ENCODE measurements at places on chromosomes 5 and 9. TPM values are rescaled to one million over a fixed set of nuclear protein-coding genes. Genes with fewer than 3 reads are reported as not detected.
A peak's percentile ranks its signal among the peaks of the same experiment; 100 is the strongest.

- no peak overlapping the region for H3K27ac ChIP-seq
- H3K4me3 ChIP-seq: no peak overlapping the region
- H3K36me3 ChIP-seq: peaks cover 4% of the 10 kb centered on the region
- no peaks in the 10 kb centered on the region for H3K4me1 ChIP-seq
- no peak for DNase-seq
- H3K27me3 ChIP-seq: no peaks in the 10 kb centered on the region
Measured at GRCh38 chr9:5817862-5818261, 15.1 kb downstream of the ERMP1 start.

DNA sequence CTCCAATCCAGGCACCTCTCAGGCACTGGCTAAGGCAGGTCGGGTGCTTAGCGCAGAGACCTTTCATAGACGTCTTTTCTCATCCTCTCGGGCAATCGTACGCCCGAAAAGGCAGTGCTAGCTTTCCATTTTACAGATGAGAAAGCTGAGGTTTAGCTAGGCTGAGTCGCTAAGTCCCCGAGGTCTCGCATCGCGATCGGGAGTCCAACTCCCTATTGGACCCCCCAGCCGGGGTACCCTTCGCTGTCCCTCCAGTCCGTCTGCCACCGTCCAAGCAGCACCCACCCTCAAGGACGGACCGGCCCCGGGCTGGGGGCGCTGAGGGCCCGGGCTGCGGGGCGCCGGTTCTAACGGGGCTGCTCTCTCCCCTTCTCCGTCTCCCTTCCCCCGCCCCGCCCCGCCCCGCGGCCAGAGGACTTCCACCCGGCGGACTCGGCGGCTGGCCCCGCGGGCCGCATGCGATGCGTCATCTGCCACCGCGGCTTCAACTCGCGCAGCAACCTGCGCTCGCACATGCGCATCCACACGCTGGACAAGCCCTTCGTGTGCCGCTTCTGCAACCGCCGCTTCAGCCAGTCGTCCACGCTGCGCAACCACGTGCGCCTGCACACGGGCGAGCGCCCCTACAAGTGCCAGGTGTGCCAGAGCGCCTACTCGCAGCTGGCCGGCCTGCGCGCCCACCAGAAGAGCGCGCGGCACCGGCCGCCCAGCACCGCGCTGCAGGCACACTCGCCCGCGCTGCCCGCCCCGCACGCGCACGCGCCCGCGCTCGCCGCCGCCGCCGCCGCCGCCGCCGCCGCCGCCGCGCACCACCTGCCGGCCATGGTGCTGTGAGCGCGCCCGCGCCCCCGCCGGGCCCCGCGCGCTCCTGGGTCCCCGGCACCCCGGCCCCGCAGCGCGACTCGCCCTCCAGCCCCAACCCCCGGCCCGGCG lies 12.5 kb upstream of the EXOSC2 start:
- peak; percentile 78 for DNase-seq
- H3K36me3 ChIP-seq: no peaks in the 10 kb centered on the region
- peaks cover 5% of the 10 kb centered on the region for H3K4me1 ChIP-seq
- no peak overlapping the region for H3K27ac ChIP-seq
- peak overlapping the region; percentile 68 for H3K4me3 ChIP-seq
- H3K27me3 ChIP-seq: peaks cover 50% of the 10 kb centered on the region

GRCh38 chr9:97854696-97855485 lies 1.9 kb downstream of the FOXE1 start:
- H3K4me3 ChIP-seq: peak overlapping the region; percentile 62

DNA sequence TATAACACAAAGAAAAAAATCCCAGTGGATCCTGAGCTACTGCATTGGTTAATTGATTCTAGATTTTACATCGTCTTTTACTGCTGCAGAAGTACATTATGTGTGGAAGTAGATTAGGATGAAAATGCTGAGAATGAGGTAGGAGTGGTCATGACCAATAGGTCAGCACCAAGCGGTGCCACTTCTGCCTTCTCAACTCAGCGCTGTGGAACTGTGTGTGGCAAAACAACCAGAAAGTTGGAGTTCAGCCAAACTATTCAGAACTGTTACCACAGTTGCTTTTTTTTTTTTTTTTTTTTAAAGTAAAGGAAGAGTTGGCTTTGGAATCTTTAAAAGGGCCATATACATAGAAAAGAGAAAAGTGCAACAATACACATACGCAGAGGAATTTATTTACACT lies 24.2 kb downstream of the POU5F2 start:
- H3K27ac ChIP-seq: no peak overlapping the region
- H3K27me3 ChIP-seq: no peaks in the 10 kb centered on the region
- no peaks in the 10 kb centered on the region for H3K36me3 ChIP-seq
- no peak for DNase-seq
- H3K4me1 ChIP-seq: no peaks in the 10 kb centered on the region

- no peaks in the 10 kb centered on the region for H3K36me3 ChIP-seq
- no peak overlapping the region for H3K27ac ChIP-seq
- peaks cover 6% of the 10 kb centered on the region for H3K4me1 ChIP-seq
- H3K27me3 ChIP-seq: no peaks in the 10 kb centered on the region
- H3K4me3 ChIP-seq: no peak overlapping the region
Measured at GRCh38 chr9:136014924-136015633, 53.9 kb upstream of the UBAC1 start.

GRCh38 chr9:92035687-92036410 lies 79.4 kb downstream of the SPTLC1 start:
- peaks cover 33% of the 10 kb centered on the region for H3K36me3 ChIP-seq
- H3K4me1 ChIP-seq: no peaks in the 10 kb centered on the region
- no peak overlapping the region for H3K4me3 ChIP-seq
- H3K27me3 ChIP-seq: no peaks in the 10 kb centered on the region
- H3K27ac ChIP-seq: no peak overlapping the region

GRCh38 chr5:75054134-75054930 lies 2.0 kb upstream of the GCNT4 start:
- H3K4me3 ChIP-seq: peak overlapping the region; percentile 71
- H3K4me1 ChIP-seq: peaks cover 37% of the 10 kb centered on the region
- peak; percentile 87 for DNase-seq
- H3K27ac ChIP-seq: peak overlapping the region; percentile 86

DNA sequence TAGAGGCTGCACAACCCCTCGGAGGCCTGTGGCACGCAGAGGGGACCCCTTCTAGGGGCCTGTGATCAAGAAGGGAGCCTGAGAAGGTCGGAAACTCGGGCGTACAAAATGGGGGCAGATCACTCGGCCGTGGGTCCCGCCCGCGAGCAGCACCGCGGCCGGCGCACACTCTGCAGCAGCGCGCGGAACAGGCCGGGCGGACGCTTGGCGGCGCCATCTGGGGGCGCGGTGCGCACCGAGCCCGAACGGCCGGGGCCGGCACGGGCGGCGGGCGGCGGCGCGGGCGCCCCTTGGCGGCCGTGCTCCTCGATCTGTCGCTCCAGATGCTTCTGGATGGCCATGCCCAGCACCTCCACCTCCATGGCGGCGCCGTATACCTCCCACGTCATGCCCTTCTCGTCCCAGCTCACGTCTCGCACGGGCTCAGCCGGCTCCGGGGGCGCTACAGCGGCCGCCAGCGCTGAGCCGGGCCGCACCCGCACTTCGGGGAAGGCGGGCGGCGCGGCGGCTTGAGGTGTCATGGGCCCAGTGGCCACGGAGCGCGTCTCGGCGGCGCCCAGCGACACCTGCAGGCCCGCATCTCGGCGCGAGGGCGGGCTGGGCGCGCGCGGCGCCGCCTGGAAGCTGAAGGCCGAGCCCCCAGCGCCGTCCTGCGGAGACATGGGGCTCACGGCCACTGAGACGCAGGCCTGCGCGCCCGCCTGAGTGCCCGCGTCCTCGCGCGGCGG lies 13.1 kb downstream of the GPRIN1 start:
- peak overlapping the region; percentile 49 for H3K4me3 ChIP-seq
- H3K27me3 ChIP-seq: peaks cover 16% of the 10 kb centered on the region
- H3K36me3 ChIP-seq: no peaks in the 10 kb centered on the region
- no peak overlapping the region for H3K27ac ChIP-seq
- DNase-seq: peak; percentile 83

DNA sequence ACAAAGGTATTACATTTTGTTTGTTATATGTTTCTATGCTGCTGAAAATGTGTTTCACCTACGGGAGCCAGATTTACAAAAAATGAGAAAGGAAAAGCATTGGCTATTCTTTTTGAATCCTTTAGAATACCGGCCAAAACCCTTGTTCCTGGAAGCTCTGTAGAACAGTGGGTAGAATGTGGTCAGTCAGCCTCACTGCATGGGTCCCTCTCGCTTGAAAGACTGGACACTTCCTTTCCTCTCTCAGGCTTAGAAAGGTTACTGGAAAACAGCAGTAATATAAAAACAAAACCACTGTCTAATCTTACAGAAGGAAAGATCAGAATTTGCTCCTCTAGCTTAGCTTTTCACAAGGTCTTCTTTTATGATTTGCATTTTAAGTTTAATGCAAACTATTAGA lies 45.1 kb downstream of the OSTF1 start:
- no peak for DNase-seq
- no peak overlapping the region for H3K27ac ChIP-seq
- no peak overlapping the region for H3K4me3 ChIP-seq
- H3K36me3 ChIP-seq: no peaks in the 10 kb centered on the region
- no peaks in the 10 kb centered on the region for H3K27me3 ChIP-seq

The LVRN gene
- total RNA-seq: 0.39 TPM
